ENCODE measurements at places on chromosomes 7 and 10. TPM values are rescaled to one million over a fixed set of nuclear protein-coding genes. Genes with fewer than 3 reads are reported as not detected.

DNA sequence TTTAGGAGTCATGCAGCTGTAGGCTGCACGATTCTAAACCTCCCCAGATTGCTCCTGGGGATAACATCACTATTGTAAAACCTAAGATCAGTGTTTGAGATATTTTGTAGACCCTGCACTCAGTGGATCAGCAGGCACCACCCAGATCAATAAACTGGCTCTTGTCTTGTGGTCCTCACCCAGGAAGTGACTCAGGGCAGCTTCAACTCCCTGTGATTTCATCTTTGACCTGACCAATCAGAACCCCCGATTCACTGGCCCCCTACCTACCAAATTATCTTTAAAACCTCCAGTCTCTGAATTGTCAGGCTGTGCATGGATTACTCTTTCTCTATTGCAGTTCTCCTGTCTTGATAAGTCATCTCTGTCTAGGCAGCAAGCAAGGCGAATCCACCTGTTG lies 25.7 kb downstream of the ARL5B start:
- DNase-seq: no peak

DNA sequence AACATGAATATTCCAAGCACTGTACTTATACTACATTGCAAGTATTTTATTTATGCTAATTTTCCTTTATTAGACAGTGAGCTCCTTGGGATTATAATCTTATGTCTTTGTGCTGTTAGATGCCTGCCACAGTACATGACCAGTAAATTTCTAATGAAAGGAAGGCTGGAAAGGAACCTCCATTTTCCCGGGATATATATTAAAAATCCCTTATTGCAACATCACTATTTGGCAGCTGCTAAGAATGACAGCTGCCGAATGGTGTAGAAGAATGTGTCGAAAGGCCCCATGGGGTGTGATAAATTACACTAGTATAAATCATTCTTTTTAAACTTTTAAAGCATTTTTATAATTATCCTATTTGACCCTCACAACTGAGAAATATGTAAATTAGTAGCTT lies 59.1 kb downstream of the TFAM start:
- DNase-seq: no peak

- DNase-seq: peak; percentile 18
These were observed 35.6 kb downstream of the PLAC9 start for GRCh38 chr10:80168162-80168511.

DNA sequence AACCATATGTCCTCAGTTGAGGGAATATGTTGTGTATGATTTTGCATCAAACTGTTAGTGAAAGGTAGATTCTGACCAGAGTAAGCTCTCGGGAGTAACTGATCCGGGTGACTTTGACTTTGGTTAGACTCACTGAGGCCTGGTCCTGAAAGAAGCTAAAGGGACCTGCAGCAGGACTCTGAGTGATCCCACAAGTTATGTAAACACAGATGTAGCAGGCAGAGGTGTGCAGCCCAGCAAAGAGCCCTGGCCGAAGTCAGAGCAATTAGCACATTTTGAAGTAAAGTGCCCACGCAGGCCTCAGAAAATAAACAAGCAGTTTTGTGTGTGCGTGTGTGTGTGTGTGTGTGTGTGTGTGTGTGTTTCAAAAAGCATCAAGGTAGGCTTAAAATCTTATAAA lies 245.6 kb upstream of the FERD3L start:
- no peak for DNase-seq

DNA sequence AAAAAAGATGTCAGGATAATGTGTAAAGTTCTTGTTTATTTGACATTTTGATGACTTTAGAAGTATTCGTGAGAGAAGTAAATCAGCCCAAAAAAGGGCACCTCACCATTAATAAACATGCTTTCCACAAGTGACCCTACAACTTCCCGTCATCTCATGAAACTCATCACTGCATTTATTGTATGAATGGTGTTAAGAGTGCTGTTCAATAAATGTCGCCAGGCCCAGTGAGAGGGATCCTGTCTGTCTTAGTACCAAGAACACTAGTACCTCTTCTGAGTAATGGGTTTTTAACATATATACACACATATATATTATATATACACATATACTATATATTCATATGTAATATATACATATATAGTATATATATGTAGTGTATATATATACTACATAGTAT lies 61.9 kb downstream of the TMEM26 start:
- DNase-seq: no peak

- DNase-seq: no peak
These were observed 409.1 kb downstream of the GPAM start for GRCh38 chr10:111774486-111774885.

- DNase-seq: no peak
These were observed 338.9 kb upstream of the MBL2 start for GRCh38 chr10:53111529-53111928.

PTF1A gene
- not detected for total RNA-seq

ADAMTS14 gene
- 10.7 TPM for total RNA-seq

DNA sequence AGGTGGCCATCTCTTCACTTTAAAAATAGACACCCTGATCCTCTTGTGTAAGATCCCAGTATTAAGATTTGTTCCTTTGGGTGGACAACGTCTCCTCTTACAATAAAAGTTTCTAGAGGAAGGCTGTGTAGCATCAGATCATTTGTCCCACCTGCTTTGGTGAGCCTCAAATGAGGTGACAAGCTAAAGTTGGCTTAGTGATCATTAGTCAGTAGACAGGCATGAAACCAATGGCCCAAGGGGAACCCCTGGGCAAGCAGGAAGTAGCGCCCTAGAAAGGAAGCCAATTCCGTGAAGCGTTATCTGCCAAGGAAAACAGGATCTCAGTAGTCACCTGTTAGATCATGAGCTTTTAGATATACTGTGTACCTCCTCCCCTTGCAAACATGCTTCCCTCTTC lies 66.8 kb downstream of the PCGF5 start:
- DNase-seq: no peak

DNA sequence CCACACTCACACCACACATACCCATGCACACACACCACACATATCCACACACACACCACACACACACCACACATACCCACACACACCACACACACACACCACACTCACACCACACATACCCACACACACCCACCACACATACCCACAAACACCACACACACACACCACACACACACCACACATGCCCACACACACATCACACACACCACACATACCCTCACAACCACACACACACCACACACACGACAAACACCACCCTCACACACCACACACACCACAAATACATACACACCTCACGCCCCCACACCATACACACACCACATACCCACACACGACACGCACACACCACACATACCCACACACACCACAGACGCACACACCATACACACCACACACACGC lies 119.7 kb downstream of the PON1 start:
- no peak for DNase-seq

DNA sequence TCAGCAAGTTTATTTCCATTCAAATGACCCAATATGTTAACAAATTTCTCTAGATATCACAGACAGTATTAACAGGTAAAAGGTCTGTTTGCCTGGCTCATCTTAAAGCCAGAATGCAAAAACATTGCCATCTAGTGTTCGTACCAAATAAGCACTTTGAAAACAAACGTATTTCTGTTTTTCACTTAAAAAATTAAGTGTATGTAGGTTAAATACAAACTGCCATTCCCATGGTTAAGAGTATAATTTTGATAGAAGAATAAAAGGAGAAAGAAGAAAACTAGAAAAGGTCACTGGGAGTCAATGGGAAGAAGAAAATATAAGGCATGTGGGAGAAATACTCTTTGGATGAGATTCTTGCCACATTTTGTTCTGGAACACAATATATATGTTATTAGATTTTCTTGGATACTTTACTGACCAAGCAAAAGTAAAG lies 51.0 kb downstream of the ORC5 start:
- no peak for DNase-seq

- no peak for DNase-seq
These were observed 16.2 kb upstream of the SLC26A4 start for GRCh38 chr7:107644309-107644974.

- no peak for DNase-seq
These were observed 23.9 kb downstream of the PARD3 start for GRCh38 chr10:34791228-34791627.

DNA sequence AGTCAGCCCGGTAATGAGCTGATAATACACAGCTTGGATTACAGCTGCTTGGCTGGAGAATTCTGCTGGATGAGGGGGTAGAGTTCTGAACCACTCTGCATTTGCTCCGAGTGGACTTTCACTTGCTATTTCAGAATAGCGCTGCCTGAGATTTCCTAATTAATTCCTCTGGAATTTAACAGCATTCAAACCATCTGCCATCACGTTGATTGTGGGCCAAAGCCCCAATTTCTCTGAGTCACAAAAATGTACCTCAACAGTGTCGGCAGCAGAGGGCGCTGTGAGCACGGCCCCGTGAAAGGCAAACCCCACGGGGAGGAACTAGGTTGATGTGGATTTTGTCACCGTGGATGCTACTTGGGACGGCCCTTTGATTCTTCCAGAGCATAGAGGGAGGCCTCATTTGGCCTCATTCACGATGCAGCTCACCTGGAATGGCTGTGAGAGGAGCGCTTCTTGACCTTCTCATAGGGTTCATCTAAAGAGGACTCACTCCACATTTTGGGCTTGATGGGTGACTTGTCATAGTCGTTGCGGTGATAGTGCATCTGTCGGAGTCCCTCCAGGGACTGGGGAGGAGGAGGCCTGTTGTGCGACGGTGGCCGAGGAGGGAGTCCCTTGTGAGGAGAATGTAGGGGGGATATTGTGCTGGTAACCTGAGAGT lies 73.3 kb downstream of the PRPF18 start:
- peak; percentile 40 for DNase-seq

ACTR3C gene
- 43.7 TPM for total RNA-seq

DNA sequence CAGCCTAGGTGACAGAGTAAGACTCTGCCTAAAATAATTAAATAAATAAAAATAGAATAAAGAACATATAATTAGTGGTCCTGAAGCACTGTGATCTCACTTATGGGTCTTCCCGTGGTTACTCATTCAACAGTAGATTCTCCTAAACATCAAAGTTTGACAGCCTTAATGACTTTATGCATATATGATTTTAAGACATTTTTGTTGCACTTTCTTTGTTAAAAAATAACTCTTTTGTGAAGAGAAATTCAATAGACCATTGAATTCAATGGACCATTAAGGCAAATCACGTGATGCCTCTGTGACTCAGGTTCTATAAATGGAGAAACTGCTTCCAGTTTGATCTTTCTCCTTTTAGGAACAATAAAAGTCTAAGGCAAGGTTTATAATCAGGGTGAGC lies 59.6 kb downstream of the ATOH7 start:
- DNase-seq: no peak

SLC26A3 gene
- total RNA-seq: 339 TPM

GRCh38 chr7:135828604-135829003 lies 80.0 kb upstream of the FAM180A start:
- no peak for DNase-seq

DNA sequence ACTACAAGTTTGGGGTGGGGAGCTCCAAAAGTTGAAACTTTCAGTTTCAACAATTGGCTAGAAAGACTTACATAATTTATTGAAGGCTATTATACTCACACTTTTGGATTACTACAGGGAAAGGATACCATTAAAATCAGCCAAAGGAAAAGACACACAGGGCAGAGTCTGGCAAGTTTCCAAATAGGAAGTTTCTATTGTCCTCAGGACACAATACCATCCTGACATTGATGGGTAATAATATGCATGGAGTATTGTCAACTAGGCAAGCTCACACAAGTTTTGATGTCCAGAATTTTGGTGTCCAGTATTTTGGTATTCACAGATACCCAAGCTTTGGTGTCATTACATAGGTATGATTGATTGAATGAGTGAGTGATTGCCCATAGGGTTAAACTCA lies 872.6 kb upstream of the SORCS1 start:
- no peak for DNase-seq

DNA sequence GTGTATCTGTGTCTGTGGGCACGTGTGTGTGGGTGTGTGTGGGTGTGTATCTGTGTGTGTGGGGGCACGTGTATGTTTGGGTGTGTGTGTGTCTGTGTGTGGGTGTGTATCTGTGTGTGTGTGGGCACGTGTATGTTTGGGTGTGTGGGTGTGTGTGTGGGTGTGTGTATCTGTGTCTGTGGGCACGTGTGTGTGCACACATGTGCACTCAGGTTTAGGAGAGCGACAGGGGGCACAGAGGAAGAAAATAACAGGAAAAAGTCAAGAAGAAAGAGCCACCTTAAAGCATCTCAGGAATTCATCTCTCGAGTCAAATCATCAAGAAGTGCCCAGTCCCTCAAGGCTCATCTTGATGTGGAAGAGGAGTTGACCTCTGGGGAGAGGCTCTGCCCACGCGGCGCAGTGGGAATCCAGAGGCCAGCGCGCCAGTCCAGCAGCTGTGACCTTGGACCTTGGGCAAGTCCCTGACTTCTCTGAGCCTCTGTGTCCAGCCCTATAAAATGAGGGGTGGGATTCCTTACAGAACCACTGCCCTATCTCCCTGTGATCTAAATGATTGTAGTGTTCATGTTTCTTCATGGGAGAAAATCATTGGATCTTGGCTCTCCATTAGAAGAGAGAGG lies 147.8 kb downstream of the RGS10 start:
- no peak for DNase-seq

- DNase-seq: no peak
These were observed 40.5 kb upstream of the HSPB1 start for GRCh38 chr7:76261931-76262330.

DNA sequence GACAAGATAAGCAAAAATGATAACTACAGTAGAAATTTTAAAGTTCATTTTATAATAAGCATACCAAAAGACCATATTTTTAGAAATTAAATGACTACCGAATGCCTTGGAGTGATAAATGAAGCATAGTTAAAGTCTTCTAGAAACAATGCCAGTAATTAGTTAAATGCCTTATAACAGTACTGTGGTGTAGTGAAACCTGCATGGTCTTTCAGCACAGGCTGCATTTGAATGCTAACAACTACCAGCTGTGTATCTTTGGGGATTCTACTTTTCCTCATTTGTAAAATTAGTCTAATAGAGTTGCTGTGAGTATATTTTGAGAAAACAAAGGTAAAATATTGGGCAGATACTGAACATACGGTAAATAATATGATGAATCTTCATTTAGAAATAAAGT lies 25.1 kb downstream of the TSPAN12 start:
- DNase-seq: no peak

OGDH gene
- total RNA-seq: 233 TPM

TMEM196 gene
- not detected for total RNA-seq

DNA sequence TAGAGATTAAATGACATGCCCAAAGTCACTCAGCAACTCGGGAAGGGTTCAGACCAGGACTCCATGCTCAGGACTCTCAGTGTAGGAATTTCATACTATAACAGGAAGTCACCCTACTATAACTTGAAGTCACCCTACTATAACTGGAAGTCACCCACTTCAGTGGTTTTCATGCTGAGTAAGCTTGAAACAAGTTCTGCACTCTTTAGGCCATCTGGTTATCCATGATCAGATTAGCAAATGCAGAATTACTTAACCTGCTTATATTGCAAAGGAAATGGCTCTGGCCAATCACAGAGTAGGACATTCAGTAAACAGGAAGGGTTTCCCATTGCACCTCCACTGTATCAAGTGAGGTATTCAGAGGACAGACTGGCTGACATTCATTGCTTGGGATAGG lies 1240.4 kb downstream of the GATA3 start:
- no peak for DNase-seq

OPALIN gene
- total RNA-seq: not detected
